ENCODE measurements at places on chromosomes 16 and 17.

DNA sequence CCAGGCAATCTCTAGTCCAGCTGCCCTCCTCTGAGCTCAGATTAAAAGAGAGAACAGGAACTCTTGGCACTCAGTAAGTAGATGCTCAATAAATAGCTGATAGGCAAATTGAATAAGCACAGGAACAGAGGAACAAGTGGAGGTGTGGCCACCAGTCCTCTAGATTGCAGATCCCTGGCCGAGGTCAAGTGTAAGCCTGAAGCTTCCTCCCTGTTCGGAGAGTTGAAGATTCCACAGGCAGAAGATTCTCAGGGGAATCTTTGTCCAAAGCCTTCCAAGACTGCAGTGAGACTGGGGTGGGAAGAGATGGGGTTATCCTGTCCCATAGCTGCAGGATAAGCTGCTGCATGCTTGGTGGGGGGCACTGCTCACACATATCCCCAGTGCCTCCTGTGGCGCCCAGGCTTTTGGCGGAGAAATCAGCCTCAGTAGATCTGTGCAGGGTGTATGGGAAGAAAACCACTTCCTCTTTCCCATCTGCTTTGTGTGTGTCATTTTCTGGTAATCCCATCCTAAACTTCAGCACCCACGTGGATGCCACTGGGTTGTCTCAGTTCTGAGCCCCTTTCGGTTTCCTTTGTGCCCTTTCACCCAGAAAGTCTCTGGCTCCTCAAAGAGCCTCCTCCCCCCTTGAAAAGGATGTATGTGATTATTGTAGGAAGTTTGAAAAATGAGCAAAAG lies 12.1 kb downstream of the CD300A start:
- peak overlapping the region; percentile 94 for H3K27ac ChIP-seq
- H3K27me3 ChIP-seq: peaks cover 19% of the 10 kb centered on the region
- DNase-seq: peak; percentile 62
- H3K36me3 ChIP-seq: peaks cover 48% of the 10 kb centered on the region
- H3K4me3 ChIP-seq: peak overlapping the region; percentile 78

DNA sequence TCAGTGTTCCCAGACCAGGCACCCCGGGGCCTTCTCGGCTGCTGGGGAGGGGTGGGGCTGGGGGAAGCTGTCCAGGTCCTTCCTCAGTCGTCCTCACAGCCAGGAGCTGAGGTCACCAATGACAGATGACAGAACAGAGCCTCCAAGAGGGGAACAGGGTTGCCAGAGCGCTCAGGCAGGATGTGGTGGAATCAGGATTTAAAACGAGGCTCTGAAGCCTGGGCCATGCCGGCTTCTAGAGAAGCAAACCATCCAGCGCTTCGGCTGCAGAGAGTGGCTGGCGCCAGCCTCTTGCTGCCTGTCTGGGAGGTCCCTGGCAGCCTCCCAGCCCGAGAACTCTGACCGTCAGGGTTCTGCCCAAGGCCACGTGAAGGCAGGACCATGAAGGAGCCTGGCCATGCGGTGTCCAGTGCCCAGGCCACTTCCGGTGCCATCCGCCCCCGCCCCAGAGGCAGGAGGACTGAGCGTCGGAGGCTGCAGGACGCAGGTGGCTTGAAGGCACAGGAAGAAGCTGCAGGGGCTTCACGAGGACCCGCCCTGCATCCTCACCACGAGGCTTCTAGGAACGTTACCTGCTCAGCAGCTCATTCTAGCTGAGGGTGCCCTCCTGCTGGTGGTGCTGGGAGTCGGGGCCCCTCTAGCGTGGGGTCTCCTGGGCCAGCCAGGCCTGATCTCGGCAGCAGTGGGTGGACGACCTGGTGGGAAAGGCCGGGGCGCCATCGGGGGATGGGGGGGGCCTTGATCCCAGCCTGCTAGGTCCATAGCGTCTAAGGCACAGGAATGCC lies 78.5 kb downstream of the KLHDC4 start:
- no peak overlapping the region for H3K27ac ChIP-seq
- H3K4me1 ChIP-seq: peaks cover 7% of the 10 kb centered on the region
- no peaks in the 10 kb centered on the region for H3K36me3 ChIP-seq
- H3K27me3 ChIP-seq: peaks cover 19% of the 10 kb centered on the region
- no peak for DNase-seq

DNA sequence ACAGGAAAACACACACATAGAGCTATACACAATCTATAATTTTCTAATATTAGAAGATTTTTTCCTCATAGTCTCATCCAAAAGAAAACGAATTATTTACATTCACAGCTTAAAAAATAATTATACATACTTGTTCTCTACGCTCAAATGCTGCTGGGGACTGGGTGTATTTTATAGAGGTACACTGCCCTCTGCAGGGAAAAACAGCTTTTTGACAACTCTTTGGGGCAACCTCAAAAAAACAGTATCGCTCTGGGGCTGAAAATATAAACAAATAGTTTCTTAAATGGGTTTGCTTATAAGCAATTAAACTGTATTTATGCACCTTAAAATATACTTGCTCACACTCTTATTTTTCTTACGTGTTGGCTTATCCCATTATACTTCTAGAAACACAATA lies 261.8 kb upstream of the PSMD7 start:
- no peaks in the 10 kb centered on the region for H3K36me3 ChIP-seq
- H3K4me1 ChIP-seq: no peaks in the 10 kb centered on the region
- no peak overlapping the region for H3K27ac ChIP-seq
- H3K4me3 ChIP-seq: no peak overlapping the region
- DNase-seq: no peak

DNA sequence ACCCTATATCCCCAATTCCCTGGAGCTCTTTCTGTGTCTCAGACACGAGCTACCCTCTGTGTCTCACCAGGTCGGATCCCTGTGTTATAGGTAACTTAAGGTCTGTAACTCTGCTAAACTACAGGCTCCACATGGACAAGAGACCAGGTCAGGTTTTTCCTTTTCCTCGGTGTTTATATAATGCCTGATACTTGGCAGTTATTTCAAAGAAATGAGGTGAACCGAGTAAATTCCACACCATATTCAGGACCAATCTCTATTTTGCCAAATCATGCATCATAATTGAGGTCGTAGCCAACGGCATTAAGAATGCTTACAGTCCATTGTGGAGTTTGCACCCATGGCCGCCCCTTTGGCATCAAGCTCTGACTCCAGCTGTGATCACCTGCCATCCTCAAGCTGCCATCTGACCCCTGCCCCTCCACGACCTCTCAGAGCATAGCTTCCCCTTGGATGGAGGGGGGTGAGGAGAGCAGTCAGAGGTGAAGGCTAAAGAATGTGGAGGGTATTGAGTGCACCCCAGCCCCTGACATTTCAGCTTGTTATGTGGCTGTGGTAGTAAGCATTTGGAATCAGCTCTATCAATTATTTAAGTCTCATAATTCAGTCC lies 434.7 kb upstream of the RBFOX1 start:
- no peaks in the 10 kb centered on the region for H3K4me1 ChIP-seq
- H3K27me3 ChIP-seq: no peaks in the 10 kb centered on the region
- no peaks in the 10 kb centered on the region for H3K36me3 ChIP-seq
- H3K27ac ChIP-seq: no peak overlapping the region
- no peak for DNase-seq

DNA sequence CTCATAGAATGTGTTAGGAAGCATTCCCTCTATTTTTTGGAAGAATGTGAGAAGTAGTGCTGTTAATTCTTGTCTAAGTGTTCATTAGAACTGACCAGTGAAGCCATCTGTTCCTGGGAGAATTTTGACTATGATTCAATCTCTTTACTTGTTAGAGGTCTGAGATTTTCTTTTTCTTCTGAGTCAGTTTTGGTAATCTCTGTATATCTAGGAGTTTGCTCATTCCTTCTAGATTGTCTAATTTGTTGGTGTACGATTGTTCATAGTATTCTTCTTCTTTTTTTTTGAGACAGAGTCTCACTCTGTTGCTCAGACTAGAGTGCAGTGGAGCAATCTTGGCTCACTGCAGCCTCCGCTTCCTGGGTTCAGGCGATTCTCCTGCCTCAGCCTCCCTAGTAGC lies 20.4 kb downstream of the NFATC3 start:
- peaks cover 90% of the 10 kb centered on the region for H3K4me1 ChIP-seq
- DNase-seq: no peak
- H3K36me3 ChIP-seq: peaks cover 8% of the 10 kb centered on the region

GRCh38 chr16:24624102-24624501 lies 84.7 kb downstream of the RBBP6 start:
- H3K4me3 ChIP-seq: no peak overlapping the region
- DNase-seq: no peak
- no peaks in the 10 kb centered on the region for H3K27me3 ChIP-seq
- H3K4me1 ChIP-seq: no peaks in the 10 kb centered on the region
- H3K27ac ChIP-seq: no peak overlapping the region

- no peaks in the 10 kb centered on the region for H3K36me3 ChIP-seq
- H3K4me3 ChIP-seq: peak overlapping the region; percentile 90
- peaks cover 54% of the 10 kb centered on the region for H3K4me1 ChIP-seq
- H3K27ac ChIP-seq: peak overlapping the region; percentile 62
These were observed 1.4 kb upstream of the HES7 start for GRCh38 chr17:8125154-8125946.

DNA sequence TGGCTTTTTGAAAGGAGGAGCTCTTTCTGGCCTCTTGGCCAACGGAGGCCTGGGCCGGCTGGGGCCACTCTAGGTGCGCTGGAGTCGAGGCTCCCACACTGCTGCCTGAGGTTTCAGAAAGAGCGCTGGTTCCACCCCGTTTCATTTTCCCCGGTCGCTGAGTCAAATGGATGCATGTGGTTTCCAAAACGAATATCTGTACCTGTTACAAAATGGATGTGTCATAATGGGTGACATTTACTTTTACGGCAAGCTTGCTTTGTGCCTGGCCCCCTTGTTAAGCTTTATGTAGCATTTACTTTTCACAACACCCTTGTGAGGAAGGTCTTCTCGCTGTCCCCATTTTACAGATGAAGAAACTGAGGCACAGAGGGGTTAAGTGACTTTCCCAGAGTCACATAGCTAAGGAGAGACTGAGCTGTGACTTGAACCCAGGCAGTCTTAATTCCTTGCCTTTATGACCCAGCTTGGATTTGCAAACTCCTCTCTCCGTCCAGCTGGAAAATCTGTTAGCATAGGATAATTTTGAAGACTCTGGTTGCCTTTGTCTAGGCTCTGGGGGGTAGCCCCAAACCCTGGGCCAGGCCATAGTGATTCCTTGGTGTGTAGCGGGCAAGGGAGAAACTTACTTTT lies 10.6 kb downstream of the KSR1 start:
- H3K27ac ChIP-seq: peak overlapping the region; percentile 55
- peak overlapping the region; percentile 60 for H3K4me3 ChIP-seq
- H3K36me3 ChIP-seq: no peaks in the 10 kb centered on the region
- no peaks in the 10 kb centered on the region for H3K27me3 ChIP-seq
- DNase-seq: no peak

- no peak for DNase-seq
- H3K36me3 ChIP-seq: peaks cover 9% of the 10 kb centered on the region
- H3K27ac ChIP-seq: no peak overlapping the region
- H3K4me1 ChIP-seq: peaks cover 5% of the 10 kb centered on the region
- H3K27me3 ChIP-seq: peaks cover 2% of the 10 kb centered on the region
These were observed 12.0 kb downstream of the EEF2K start for GRCh38 chr16:22217890-22218730.

DNA sequence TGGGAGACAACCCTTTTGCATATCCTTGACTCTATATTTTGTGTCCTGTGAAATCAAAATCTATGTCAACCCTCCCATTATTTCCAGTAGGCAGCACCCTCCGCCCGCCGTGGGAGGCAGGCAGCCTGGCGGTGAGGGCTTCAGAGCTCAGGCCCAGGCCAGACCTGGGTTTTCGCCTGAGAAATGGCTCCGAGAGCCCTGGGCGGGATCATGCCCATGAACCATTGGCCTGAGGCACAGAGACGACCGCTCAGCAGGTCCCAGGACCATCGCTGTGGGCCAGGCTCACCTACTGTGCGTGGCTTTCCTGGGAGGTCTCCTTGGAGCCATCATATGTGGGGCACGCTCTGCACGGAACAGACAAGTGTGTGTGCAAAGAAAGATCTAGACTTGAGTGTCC lies 6.3 kb upstream of the SLC38A8 start:
- DNase-seq: no peak
- H3K27ac ChIP-seq: no peak overlapping the region
- H3K27me3 ChIP-seq: peaks cover 7% of the 10 kb centered on the region
- H3K4me1 ChIP-seq: no peaks in the 10 kb centered on the region
- H3K4me3 ChIP-seq: no peak overlapping the region

DNA sequence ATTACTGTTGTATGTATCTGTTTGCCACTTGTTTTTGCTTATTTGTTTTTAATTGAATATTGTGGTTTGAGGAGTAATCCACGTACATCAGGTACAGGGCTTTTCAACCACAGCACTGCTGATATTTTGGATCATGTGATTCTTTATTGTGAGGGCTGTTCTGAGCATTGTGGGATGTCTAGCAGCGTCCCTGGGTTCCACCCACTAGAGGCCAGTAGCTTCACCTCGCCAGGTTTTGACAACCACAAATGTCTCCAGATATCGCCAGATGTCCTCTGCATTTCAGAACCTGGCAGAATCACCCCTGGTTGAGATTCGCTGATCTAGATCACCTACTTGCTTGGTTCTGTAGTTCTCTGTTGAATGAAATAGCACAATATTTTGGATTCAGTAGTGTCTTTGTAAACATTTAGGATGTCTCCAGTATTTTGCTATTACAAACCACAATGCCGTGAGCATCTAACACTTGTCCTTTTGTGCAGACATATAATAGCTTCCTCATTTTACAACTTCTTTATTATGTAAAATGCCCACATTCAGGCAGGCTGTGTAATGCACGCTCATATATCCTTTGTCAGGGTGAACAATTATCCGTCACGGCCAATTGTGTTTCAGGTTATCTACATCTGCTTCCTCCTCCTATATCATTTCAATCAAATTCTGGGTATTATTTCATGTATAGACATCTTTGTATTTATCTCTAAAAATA lies 380.3 kb downstream of the SNX29 start:
- peaks cover 4% of the 10 kb centered on the region for H3K4me1 ChIP-seq
- H3K4me3 ChIP-seq: no peak overlapping the region
- peaks cover under 1% of the 10 kb centered on the region for H3K27me3 ChIP-seq
- no peak for DNase-seq

Data from immature natural killer cell (primary cell).